Stimulated activated naive CD8-positive, alpha-beta T cell treated with anti-CD3 and anti-CD28 coated beads, Interleukin-15, amount 100 ng/mL, for 72 hours (primary cell): ENCODE measurements at places on chromosomes 13 and 19.

DNA sequence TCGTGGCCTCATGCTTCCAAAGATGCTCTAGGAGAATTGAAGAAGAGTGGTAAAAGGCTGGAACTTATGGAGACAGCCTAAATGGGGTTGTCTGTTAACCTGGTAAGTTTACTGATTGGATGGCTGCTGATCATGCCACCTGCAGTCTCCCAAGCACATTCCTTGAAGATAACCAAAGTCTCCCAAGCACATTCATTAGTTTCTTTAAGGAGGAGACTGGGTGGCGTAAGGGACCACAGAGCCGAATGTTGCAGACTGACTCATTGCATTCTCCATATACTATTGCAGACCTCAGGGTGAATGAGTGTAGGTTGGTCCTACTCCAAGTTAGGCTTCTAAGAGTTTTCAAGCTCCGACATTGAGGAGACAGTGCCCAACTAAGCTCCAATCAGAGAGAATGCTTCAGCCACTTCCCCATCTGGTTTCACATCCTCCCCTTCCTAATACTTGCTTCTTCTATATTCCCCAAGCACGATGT is at the start of gene IGFL3:
TSS of gene IGFL3 (minus strand) at position 51 of the 478 bp plus-strand sequence. CDS start at position 12, 39 bp downstream.
- no peak for DNase-seq

DNA sequence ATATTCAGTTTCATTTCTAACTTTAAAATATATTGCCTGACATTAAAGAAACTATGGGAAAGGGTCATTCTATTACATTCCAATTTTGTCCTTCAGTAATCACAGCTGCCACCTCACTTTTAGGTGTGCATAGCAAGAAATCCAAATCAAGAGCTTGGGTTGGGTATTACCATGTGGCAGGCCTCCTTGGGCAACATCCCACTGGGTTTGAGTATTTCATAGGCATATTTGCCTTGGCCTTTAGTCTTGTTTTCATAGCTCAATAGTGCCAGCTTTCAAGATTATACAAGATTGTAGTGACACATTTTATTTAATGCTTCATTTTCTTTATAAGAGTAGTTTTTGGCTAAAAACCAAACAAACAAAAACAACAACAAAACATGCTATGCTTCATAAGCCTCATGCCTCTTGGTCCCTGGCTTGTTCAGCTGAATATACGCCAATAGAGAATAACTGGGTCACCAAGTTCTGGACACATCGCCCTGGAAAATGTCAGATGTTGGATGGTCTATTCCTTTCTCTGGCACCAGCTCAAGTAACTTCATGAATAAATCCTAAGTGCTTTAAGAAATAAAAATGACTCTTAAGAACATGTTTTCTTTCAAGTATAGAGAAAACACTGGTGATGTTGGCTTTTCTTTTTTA is 167.4 kb upstream of the STARD13 start:
- no peak for DNase-seq

GRCh38 chr13:71817335-71817734 is 49.7 kb downstream of the DACH1 start:
- no peak for DNase-seq

GRCh38 chr13:60134376-60134775 is 29.4 kb downstream of the DIAPH3 start:
- DNase-seq = no peak

DNA sequence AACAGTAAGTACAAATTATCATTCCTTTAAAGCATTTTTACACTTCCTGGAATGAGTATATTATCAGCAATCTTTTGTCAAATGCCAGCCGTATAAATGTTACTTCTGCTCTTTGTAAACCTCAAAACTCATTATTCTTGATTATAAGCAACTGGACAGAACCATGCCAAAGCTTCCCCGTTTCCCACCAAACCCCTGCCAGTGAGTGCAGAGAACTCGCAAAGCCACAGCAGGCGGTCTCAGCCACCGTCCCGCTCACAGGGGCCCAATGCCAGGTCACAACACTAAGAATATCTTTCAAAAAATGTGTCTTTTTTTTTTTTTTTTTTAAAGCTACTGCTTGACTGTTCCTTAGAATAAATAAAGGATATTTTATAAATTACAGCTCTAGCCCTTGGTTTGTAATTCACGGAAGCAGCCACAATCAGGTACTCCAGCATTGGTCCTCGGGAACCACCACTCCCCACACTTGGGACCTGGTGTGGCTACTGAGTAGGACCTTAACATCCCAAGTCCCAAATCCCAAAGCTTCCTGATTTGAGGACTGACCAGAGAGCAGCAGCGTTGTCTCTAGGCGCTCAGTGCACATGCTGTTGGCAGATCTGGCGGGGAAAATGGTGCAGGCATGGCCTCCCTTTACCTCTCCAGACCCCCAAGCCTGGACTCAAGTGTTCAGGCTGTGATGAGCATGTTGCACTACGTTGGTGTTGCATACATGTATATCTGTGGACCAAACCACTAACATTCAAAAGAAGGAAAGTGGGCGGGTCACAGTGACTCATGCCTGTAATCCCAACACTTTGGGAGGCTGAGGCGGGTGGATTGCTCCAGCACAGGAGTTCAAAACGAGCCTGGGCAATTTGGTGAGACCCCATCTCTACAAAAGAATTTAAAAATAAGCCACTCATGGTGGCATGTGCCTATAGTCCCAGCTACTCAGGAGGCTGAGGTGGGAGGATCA is 19.0 kb downstream of the KCTD15 start:
- no peak for DNase-seq

DNA sequence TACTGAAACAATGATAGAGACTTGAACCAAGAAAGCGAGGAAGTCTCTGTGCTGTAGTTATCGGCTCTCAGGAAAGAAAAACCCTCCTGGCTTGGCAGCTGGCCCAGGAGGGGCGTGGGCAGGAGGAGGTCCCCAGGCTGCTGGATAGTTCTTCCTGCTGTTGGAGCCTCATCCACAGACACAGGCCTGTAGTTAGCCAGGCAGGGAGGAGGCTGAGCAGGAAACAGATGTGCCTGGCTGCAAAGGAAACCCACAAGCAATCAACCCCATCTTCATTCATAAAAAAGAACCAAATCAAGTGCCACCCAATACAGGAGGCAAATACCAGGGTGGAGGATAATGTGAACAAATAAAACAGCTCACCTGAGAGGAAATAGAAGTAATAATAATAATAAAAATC is 86.2 kb downstream of the IRS2 start:
- no peak for DNase-seq

DNA sequence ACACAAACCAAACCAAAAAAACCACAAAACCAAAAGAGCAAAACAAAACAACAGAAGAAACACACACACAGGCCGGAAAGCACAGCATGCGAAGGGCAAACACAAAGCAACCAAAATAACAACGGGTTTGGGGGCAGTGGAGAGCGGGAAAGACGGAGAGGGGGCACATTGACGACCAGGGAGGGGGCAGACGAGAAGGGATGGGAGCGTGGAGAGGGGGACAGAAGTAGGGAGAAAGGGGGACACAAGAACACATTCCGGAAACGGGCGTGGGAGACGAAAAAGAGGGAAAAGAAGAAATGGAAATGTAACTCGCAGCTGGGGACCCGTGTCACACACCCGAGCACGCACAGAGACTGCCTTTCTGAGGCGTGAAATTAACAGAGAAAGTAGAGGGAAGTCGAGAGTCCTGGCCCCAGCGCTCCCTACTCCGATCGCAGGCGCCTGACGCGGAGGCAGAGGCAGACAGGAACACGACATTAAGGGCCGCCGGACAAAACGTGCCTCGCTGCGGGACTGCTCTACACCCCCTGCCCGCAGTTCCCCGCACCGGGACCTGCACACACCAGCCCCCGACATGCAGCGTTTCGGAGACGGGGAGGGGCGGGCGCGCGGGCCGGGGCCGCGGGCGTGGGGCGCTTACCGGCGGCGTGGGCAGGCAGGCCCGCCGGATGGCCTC is 652 bp downstream of the POU4F1 start:
- no peak for DNase-seq

- no peak for DNase-seq
Observed at GRCh38 chr19:8069096-8069973, 16.8 kb downstream of the CCL25 start.

DNA sequence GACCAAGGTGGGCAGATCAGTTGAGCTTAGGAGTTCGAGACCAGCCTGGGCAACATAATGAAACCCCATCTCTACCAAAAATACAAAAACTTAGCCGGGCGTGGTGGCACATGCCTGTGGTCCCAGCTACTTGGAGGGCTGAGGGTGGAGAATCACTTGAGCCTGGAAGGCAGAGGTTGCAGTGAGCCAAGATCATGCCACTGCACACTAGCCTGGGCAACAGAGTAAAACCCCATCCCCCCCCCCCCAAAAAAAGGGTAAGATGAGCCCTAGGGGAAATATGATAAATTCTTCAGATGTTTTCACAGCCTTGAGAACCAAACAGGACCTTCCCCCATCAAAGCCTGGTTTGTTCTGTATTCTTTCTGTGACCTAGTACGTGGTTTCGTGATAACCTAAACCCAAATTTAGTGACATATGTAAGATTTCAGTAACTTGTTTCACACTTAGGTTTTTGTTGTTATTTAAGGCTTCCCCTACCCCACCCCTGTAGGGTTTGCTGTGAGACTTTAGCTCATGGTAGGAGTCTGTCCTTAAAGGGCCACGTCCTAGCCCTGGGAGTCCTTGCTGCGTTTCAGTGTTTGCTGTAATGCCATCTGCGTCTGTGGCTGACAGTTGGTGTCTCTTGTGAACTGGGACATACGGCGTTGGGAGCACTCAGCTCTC is 49.6 kb downstream of the MYO9B start:
- DNase-seq = peak; percentile 77

GRCh38 chr19:57212109-57212508 is 18.7 kb upstream of the AURKC start:
- no peak for DNase-seq

DNA sequence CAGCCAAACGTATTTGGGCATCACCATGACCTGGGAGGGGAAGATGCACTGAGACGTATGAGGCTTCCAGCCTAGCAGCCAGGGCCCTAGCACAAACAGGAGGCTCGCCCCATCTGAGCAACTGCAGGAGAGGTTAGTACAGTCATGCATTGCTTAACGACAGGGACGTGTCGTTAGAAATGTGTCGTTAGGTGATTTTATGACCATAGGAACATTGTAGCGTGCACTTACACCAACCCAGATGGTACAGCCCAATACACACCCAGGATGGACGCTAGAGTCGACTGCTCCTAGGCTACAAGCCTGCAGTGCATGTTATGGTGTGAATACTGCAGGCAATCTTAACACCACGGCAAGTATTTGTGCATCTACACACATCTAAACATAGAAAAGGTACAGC is 9.3 kb downstream of the CD177 start:
- no peak for DNase-seq

- no peak for DNase-seq
Observed at GRCh38 chr13:102814025-102814607, 15.2 kb downstream of the BIVM start.

DNA sequence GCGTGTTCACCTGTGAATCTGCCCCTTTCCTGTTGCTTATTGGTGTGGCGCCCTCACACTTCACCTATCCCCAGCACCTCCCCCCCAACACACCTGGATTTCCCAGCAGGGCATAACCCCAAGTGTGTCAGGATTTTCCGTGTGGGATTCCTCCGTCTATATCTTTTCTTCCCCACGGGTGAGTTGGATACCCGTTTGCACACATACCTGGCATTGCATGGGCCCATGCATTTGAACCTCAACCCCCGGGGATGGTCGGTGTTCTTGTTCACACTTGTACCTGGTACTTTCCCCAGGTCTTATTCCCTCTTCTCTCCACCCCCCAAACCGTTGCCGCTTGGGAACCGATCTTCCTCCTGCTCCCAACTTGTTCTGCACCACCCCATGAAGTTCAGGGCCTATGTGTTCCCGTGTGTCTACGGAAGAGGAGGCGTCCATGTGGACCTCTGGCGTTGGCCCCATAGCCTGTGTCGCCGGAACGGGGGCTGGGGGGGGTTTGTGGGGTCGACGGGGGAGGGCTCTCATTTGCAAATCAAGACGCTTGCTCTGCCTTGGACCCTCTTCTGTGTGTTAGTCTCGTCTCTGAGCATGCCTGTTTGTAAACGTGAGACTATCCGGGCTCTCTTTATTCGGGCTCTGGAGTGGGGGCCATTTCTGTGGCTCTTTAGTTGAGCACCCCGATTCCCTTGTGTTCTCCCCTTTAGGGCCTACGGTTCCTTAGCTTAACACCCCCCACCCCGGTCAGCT is 1.7 kb downstream of the PRR12 start:
- peak; percentile 54 for DNase-seq

GRCh38 chr13:100755891-100756290 is 81.3 kb upstream of the TMTC4 start:
- DNase-seq = no peak

- DNase-seq = no peak
Observed at GRCh38 chr19:3253270-3253669, 28.8 kb downstream of the CELF5 start.

DNA sequence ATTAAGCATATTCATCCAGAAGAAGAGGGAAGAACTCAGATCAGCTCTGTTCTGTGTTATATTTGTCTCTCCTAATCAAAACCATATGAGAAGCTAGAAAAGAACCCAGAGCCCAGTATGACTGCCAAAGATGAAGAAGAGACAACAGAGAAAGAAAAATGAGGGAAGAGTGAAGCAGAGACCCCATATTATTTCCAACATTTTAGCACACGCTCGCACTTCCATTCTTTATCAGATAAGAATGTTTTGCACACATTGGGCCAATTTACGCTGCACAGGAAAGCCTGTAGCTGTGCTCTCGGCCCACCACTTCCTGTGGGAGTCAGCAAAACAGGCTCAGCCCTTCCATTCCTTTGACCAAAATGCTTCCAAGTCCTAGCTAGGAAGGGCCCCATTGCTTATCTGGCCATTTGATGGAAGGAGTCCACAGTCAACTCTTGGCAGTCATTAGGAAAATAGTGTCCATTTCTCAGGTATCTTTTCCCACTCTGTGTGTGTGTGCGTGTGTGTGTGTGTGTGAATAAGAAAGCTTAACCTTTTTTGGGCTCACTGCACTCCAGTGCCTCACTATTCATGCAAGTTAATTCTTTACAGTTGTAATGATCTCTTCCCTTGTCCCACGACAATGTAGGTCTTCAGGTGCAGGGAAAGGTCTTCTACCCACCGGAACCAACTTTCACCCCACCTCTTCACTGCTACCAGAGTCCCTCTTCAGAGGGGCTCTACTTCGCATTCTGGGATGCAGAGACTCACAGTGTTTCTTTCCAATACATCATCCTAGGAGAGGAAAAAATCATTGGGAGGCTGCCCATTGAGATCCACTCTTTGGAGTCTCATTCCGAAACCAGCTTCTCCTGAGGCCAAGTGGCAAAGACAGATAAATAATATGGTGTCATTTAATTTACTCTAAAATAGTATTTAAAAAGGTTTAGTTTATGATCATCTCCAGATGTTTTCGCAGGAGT is 237.5 kb downstream of the COG6 start:
- peak; percentile 14 for DNase-seq
